ENCODE measurements at places on chromosomes 6 and 20. TPM values are rescaled to one million over a fixed set of nuclear protein-coding genes. Genes with fewer than 3 reads are reported as not detected.

Gene RPP21
- 38.0 TPM for total RNA-seq

Gene TGM2
- total RNA-seq, result 0.13 TPM

Gene FKBP1C
- total RNA-seq, result 1.1 TPM

GRCh38 chr6:130218134-130218533 lies 4.6 kb downstream of the SAMD3 start:
- H3K36me3 ChIP-seq, result no peaks in the 10 kb centered on the region
- H3K27me3 ChIP-seq, result no peaks in the 10 kb centered on the region
- no peak overlapping the region for H3K27ac ChIP-seq

- H3K4me1 ChIP-seq, result no peaks in the 10 kb centered on the region
- no peaks in the 10 kb centered on the region for H3K36me3 ChIP-seq
- no peak overlapping the region for H3K4me3 ChIP-seq
- H3K27ac ChIP-seq, result no peak overlapping the region
- DNase-seq, result no peak
Observed at GRCh38 chr6:24867104-24867703, 68.5 kb upstream of the ARMH2 start.

- H3K36me3 ChIP-seq, result no peaks in the 10 kb centered on the region
- no peaks in the 10 kb centered on the region for H3K27me3 ChIP-seq
- DNase-seq, result no peak
- no peak overlapping the region for H3K27ac ChIP-seq
- H3K4me1 ChIP-seq, result no peaks in the 10 kb centered on the region
Observed at GRCh38 chr6:12529364-12530019, 187.1 kb upstream of the PHACTR1 start.

- no peaks in the 10 kb centered on the region for H3K4me1 ChIP-seq
- H3K4me3 ChIP-seq, result no peak overlapping the region
- no peak for DNase-seq
- H3K27me3 ChIP-seq, result no peaks in the 10 kb centered on the region
- H3K36me3 ChIP-seq, result no peaks in the 10 kb centered on the region
Observed at GRCh38 chr6:25829375-25829774, 2.5 kb downstream of the SLC17A1 start.

GRCh38 chr6:43274916-43275597 lies 23.0 kb upstream of the SLC22A7 start:
- H3K36me3 ChIP-seq, result no peaks in the 10 kb centered on the region
- DNase-seq, result no peak
- no peak overlapping the region for H3K27ac ChIP-seq
- no peak overlapping the region for H3K4me3 ChIP-seq
- H3K4me1 ChIP-seq, result peaks cover 5% of the 10 kb centered on the region

DNA sequence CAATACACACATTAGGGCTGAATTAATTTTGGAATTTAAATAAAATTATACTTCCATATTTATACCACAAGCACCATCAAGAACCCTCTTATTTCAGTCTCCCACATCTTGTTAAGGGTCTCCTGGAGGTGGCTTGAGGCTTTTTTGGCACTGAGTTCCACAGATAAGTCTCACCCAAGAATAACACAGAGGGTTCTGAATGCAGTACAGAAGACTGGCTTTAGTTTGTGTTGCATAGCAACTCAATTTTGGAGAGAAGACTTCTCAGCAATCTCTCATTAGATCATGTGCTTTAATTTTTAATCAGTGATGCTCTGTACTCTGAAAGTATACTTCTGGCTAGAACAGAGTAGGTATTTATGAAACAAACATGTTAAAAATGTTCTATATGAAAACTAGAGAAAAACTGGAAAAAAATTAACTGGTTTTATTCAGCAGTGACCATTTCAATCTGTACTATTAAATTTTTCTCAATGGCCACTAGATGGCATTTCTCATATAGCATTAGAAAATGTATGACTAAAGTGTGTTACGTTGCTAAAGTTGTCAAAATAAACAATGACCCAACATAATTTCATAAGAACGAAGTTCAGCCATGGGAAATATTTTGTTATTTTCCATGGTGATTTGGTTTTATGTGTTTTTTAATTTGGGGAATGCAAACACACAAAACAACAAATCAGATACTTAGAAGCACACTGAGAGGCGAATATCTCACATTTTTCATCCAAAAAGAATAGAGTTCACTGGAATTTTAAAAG lies 32.7 kb upstream of the MAP7 start:
- no peak for DNase-seq
- H3K4me1 ChIP-seq, result no peaks in the 10 kb centered on the region
- peaks cover 6% of the 10 kb centered on the region for H3K36me3 ChIP-seq
- no peak overlapping the region for H3K4me3 ChIP-seq
- no peaks in the 10 kb centered on the region for H3K27me3 ChIP-seq
- H3K27ac ChIP-seq, result no peak overlapping the region

DNA sequence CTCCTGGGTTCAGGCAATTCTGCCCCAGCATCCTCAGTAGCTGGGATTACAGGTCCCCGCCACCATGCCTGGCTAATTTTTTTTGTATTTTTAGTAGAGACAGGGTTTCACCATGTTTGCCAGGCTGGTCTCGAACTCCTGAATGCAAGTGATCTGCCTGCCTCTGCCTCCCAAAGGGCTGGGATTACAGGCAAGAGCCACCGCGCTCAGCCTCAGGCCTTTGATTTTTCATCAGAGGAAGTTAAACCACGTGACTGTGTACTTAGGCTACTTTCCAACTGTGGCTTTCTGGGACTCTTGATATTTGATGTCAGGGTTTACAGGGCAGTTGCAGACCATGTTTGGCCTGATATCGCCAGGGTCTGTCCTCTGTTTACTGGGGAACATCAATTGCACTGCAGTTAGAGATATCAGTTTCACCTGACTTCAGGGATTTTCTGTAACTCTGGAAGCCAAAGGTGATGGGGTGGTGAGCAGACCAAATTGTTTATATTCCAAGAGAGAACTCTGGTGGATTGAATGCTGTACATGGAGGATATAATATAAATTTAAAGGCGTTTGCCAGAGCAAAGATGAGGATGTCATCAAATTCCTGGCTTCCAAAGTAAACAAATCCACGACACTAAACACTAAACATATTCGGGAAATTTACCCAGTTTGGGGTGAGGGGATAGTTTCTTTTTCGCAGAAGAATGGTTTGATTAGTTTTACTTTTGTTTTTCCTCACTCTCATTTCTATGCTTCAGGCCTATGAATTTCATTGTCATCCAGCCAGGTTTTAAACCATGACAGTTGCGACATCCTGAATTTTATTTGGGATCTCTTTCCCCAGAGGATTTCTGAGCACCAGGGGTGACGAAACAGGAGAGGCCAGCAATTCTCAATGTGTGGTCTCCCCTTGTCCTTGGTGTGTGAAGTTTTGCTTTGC lies 4.2 kb downstream of the PSMF1 start:
- H3K27me3 ChIP-seq, result no peaks in the 10 kb centered on the region
- H3K4me1 ChIP-seq, result peaks cover 7% of the 10 kb centered on the region
- H3K36me3 ChIP-seq, result peaks cover 33% of the 10 kb centered on the region
- H3K4me3 ChIP-seq, result no peak overlapping the region
- peak; percentile 33 for DNase-seq
- no peak overlapping the region for H3K27ac ChIP-seq

Measured in SJCRH30 (cell line).